ENCODE measurements at places on chromosomes 5 and 9.
A peak's percentile ranks its signal among the peaks of the same experiment; 100 is the strongest.

DNA sequence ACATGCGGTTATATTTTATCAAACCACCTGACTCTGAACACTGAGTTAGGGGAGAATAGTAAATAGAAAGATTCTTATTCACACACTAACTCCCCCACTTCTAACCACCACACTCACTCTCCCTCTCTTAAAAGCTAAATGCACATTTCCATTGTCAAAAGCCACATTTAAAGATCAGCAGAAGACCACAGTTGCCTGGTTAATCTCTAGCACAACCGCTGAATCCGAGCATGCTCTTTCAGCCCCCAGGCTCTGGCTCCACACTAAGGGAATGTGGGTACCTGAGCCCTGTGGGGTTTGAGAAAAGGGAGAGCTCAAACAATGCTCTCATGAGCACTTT, 35.7 kb downstream of the PFDN1 start:
- no peak for DNase-seq

- no peak for DNase-seq
Observed at GRCh38 chr9:129160712-129161533, 17.1 kb downstream of the IER5L start.

- no peak for DNase-seq
Observed at GRCh38 chr9:89915187-89915586, 310.4 kb downstream of the GADD45G start.

DNA sequence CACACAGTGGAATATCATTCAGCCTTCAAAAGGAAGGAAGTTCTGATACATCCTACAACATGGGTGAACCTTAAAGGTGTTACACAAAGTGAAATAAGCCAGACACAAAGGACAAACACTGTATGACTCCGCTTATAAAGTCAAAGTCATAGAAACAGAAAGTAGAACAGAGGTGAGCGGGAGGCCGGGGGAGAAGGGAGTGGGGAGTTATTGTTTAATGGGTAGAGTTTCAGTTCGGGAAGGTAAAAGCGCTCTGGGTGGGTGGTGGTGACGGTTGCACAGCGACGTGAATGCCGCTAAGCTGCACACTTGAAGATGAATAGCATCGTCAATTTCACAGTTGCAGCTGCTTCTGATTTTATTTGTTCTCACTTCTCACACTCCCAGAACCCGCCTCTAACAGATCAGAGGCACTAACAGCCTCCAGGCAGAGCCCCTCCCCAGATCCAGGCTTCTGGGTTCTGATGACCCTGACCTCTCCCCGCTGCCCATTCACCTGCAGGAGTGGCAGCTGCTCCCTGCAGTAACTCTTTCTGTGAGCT, 34.1 kb downstream of the BNIP1 start:
- DNase-seq = no peak

- peak; percentile 89 for DNase-seq
Observed at GRCh38 chr9:124869466-124869985, 7.6 kb downstream of the ARPC5L start.

- no peak for DNase-seq
Observed at GRCh38 chr5:2112173-2113025, 229.7 kb upstream of the IRX4 start.

DNA sequence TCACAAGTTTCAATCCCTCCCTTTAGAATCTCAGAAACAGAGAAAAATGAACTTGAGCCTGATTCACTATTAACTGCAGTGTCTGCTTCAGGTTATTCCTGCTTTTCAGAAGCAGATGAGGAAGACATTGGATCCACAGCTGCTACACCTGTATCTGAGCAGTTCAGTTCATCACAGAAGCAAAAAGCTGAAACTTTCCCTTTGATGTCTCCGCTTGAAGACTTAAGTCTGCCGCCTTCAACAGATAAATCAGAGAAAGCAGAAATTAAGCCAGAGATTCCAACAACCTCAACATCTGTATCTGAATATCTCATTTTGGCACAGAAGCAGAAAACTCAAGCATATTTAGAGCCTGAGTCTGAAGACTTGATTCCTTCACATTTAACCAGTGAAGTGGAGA, 42.1 kb downstream of the CMYA5 start:
- DNase-seq = no peak

GRCh38 chr5:5481206-5481605, 58.7 kb downstream of the ICE1 start:
- DNase-seq = no peak

DNA sequence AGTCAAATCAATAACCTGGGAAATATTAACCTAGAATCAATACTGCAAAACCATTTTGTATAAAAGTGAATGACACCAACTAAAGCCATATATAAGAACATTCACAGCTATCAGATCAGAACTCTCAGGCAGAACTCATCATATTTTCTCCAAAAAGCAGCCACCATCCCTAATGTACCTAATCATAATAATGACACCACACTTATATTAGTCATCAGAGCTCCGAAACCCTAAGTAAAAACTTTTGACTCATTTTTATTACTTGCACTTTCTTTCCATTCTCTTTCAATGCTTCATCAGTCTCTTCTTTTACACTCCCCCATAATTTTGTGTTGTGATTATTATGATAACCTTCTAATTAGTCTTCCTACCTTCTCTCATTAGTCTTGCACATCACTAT, 45.3 kb downstream of the INSL6 start:
- no peak for DNase-seq

GRCh38 chr9:80320916-80321315, 749.2 kb downstream of the TLE4 start:
- no peak for DNase-seq

- DNase-seq = no peak
Observed at GRCh38 chr9:17423681-17424011, 155.2 kb upstream of the SH3GL2 start.

GRCh38 chr5:65086234-65086890, 317.6 kb downstream of the CWC27 start:
- DNase-seq = no peak

DNA sequence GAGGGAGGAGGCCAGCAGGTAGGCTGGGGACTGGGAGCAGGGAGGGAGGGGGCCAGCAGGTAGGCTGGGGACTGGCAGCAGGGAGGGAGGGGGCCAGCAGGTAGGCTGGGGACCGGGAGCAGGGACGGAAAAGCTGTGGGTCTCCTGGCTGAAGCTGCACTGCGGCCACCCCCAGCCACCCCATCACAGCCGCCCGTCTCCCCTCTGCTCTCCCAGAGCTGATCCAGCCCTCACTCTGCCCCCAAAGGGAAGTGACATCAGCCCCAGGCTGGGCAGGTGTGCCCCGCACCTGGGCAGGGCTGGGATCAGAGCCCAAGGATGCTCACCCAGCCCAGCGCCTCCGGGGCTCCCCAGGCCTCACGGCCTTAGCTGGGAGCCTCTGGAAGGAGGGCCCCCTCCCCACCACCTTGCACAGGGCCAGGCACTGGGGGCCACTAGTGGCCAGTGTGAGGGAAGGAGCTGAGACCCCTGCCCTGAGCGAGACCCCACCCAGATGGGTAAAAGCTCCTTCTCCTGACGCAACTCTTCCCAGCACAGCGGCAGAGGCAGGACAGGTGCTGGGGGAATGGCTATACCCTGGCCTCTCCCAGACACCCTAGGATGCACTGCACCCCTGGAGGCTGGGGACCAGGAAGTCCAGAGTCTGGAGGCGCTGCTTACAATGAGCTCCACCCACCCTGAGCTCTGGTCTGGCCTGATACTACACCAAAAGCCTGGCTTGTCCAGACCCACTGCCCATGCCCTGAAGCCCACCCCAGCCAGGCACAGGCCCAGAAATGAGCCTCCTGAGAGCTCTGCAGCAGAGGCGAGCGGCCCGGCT, 11.6 kb downstream of the AGPAT2 start:
- no peak for DNase-seq

DNA sequence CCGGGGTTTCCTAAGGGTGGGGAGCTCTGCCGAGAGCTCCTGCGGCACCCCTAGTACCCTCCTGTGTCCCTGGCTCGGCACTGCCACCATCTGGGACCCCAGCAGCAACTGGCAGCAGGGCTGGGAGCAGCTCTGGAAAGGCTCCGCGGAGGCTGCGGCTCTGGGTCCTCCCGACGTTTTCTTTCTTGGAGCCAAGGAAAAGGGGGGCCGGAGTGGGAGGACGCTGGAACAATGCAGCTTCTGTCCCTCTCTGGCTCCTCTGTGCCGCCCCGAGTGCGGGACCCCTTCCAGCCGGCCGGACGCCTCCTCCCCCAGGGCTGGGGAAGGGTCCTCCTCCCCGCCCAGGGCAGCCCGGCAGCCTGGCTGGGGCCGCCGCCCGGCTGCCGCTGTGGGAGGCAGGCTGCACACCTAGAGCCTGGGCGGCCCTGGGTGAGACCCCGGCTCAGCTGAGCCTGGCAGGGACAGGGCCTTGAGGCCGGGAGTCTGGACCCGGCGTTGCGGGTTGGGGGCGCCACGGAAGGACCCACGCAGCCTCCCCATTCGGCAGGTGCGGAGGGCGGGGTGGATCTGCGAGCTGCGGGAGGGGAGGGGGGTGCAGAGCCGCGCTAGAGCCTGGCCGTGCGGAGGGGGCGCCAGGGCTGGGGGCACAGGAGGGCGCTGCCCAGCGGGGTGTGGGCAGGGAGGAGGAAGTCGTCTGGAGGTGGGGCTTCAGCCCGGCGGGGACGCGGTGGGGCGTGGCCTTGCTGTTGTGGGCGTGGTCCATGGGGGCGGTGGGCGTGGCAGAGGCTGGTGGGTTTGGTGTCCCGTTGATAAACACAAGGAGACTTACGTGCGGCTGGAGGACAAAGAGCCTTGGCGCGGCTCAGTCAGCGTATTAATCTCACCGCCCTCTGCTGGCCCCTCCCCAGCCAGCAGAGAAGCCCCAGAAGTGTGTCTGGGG, 15.1 kb downstream of the GPSM1 start:
- peak; percentile 90 for DNase-seq

DNA sequence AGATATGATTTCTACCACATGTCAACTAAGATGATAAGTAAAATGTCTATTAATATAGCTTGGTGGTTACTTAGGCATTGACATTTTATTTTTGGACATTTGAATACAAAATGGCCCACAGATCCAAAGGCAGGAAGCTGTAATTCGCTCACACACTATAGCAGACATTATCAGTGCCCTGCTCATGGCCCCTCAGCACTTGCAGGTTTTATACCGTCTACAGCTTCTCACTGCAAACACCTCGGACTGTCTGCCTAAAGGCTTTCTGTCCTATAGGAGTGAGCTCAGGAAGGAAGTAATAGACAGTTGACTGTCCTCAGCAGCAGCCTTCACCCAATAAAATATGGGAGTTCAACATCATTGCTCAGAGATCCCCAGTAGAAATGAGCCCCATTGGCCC, 140.8 kb upstream of the RASA1 start:
- DNase-seq = no peak

GRCh38 chr9:130243015-130243881, 22.3 kb upstream of the HMCN2 start:
- peak; percentile 91 for DNase-seq

DNA sequence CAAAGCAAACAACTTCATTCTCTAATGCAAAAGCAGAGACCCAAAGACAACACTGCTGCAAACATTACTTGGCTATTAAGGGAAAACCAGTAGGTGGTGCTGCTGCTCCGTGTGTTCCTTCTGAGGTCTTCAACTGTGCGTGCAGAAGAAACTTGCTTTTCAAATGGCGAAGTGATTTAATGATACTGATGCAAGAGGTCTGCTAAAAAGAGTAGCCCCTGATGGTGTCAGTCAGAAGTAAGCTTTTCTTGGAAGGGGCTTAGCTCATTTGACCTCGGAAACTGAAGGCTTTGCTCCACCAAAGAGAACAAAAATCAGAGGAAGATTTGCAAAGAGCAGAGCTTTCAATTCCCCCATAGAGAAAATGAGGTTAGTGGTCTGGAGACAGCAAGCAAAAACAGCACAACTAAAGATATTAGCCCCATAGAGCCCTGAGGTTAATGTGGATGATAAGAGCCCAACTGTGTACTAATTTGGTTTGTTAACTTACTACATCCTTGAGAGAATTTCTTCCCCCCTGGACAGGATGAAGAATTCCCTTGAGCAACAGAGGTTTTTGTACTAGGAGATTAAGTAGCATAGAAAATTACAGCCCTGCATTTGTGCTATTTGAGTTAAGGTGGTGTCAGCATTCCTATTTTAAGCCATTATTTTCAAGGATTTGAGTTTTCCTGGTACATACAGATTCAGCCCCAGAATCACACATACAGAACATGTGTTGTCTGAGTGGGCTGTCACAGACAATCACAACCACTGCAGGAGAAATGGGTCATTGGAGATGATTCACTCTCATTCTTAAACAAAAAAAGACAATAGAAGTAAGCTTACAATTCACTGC, 153.2 kb upstream of the C9orf72 start:
- no peak for DNase-seq

GRCh38 chr5:1853531-1853930, 29.2 kb downstream of the IRX4 start:
- no peak for DNase-seq

- no peak for DNase-seq
Observed at GRCh38 chr5:82465235-82465634, 187.1 kb upstream of the RPS23 start.

- no peak for DNase-seq
Observed at GRCh38 chr9:389758-390157, 175.1 kb downstream of the DOCK8 start.

GRCh38 chr9:123418052-123418430, 62.0 kb downstream of the CRB2 start:
- DNase-seq = no peak

- peak; percentile 92 for DNase-seq
Observed at GRCh38 chr5:157487358-157487757, 27.3 kb downstream of the NIPAL4 start.

GRCh38 chr5:32358611-32359010, 45.9 kb upstream of the MTMR12 start:
- DNase-seq = no peak

DNA sequence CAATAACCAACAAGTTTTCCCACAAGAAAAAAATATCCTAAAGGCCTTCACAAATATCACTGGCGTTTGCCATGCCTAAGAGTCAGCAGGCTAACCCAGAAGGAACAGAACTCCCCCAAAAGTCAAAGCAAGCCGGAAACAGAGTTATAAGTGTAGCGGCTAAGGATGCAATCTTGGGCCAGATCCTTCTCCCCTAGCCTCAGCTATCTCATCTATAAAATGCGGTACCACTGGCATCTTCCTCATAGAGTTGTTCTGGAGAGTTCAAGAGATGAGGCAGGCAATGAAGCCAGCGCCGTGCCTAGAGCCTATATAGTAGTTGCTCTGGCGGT, 632 bp downstream of the DPM2 start:
- DNase-seq = no peak

GRCh38 chr5:143372187-143372829, 31.2 kb downstream of the NR3C1 start:
- DNase-seq = no peak

- DNase-seq = peak; percentile 90
Observed at GRCh38 chr5:157744051-157745011, 819 bp downstream of the LSM11 start.

- DNase-seq = no peak
Observed at GRCh38 chr5:40112875-40113274, 566.8 kb upstream of the PTGER4 start.
